ENCODE measurements at places on chromosomes 5 and 9. TPM values are rescaled to one million over a fixed set of nuclear protein-coding genes. Genes with fewer than 3 reads are reported as not detected.
A peak's percentile ranks its signal among the peaks of the same experiment; 100 is the strongest.

GRCh38 chr5:154721481-154722058 lies 33.6 kb upstream of the LARP1 start:
- no peaks in the 10 kb centered on the region for H3K27me3 ChIP-seq
- no peak for DNase-seq
- H3K4me3 ChIP-seq = no peak overlapping the region
- peaks cover 18% of the 10 kb centered on the region for H3K4me1 ChIP-seq
- peaks cover 2% of the 10 kb centered on the region for H3K36me3 ChIP-seq

DNA sequence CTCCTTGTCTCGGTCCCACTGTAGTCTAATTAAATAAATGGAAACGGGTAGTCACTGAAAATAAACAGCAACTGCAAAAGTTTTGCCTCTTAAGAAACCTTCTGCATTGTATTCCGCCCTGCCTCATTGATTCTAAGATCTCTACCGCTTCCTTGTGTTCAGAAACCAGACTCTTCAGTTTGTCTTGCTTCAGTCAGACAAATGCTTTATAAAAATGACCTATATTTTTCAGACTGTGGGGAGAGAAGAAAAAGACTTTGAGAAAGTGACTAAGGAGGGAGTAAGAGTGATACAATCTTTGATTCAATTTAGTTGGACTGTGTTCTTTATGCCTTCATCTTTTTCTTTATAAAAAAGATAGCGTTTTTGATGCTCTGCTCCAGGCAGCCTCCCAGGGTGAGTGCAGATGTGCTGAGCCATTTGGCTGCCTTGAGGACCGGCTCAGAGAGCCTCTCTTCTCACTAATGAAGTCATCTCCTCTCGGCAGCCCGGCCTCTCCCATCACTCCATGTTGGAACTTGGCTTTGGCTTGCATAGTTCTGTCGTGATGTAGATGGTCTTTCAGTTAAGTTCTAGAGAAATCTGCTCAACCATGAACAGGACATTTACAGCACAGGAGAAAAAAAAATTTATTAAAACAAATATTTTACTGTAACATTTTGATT lies 4.0 kb upstream of the VCAN start:
- H3K36me3 ChIP-seq = no peaks in the 10 kb centered on the region
- no peak overlapping the region for H3K27ac ChIP-seq
- no peaks in the 10 kb centered on the region for H3K27me3 ChIP-seq
- DNase-seq = no peak
- no peak overlapping the region for H3K4me3 ChIP-seq

DNA sequence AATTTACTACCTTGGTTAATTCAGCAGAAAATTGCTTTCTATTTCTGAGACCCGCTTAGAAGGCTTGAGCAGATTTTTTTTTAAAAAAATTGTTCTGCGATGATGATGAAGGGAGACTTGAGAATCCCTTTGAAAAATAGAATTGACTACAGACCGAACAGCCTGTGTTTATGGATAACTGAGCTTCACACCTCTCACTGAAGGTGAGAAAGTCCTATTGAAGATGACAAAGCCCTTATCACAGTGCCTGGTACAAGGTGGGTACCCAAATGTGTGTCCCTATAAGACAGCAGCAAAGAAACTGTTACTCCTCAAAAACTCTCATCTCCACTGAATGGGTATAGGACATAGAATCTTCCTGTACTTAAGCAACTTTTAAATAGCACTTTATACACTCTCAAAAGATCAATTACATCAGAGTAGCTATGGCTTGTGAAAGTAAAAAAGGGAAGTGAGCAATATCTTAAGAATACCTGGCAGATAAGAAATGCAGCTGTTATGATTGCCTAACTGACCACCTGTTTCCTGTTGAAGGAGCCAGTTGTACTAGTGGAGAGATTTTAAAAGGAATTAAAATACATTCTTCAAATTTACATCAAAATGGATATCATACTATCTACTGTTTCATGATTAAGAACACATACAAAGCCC lies 419.7 kb downstream of the CHSY3 start:
- H3K27me3 ChIP-seq = no peaks in the 10 kb centered on the region
- DNase-seq = peak; percentile 51
- no peaks in the 10 kb centered on the region for H3K36me3 ChIP-seq
- H3K4me3 ChIP-seq = no peak overlapping the region
- no peaks in the 10 kb centered on the region for H3K4me1 ChIP-seq
- no peak overlapping the region for H3K27ac ChIP-seq

- H3K27me3 ChIP-seq = no peaks in the 10 kb centered on the region
- H3K4me1 ChIP-seq = no peaks in the 10 kb centered on the region
- H3K4me3 ChIP-seq = no peak overlapping the region
- DNase-seq = no peak
- H3K27ac ChIP-seq = no peak overlapping the region
- H3K36me3 ChIP-seq = no peaks in the 10 kb centered on the region
Measured at GRCh38 chr5:9239071-9239470, 306.8 kb downstream of the SEMA5A start.

IL7R gene
- polyA plus RNA-seq = 5.9 TPM

PCDHA5 gene
- polyA plus RNA-seq = 0.07 TPM

SPATA31A3 gene
- polyA plus RNA-seq = not detected

SLC36A3 gene
- not detected for polyA plus RNA-seq

TMEM171 gene
- 5.1 TPM for polyA plus RNA-seq
